T-helper 22 cell (primary cell): ENCODE measurements at places on chromosomes 4 and X.

- DNase-seq = no peak
These were observed 210.8 kb upstream of the RASGEF1B start for GRCh38 chr4:81682492-81682891.

- peak; percentile 17 for DNase-seq
These were observed 311 bp downstream of the RNF113A start for GRCh38 chrX:119871245-119871598.

- no peak for DNase-seq
These were observed 12.9 kb downstream of the DCK start for GRCh38 chr4:71006203-71006907.

GRCh38 chrX:40663078-40663740 lies 15.8 kb upstream of the CXorf38 start:
- DNase-seq = no peak

DNA sequence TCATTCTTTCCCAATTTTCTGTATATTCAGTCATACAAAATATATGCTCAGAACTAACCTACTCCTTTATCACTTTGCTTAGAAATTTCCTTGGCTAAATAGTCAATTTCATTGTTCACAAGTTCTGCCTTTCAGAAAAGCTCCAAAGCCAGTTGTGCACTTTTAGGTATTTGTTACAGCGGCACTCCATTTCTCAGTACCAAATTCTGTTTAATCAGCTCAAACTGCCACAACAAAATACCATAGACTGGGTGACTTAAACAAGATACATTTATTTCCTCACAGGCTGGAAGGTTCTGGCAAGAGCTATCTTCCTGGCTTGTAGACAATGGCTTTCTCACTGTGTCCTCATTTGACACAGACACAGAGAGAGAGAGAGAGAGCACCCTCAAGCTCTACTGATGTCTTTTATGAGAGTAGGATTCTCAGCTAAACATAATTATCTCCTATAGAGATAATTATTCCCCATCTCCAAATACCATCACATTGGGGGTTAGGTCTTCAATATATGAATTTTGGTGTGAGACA lies 188.8 kb upstream of the FSTL5 start:
- DNase-seq = no peak

- no peak for DNase-seq
These were observed 36.4 kb downstream of the DHX15 start for GRCh38 chr4:24547979-24548378.

GRCh38 chrX:48002319-48002718 lies 1.5 kb downstream of the ZNF182 start:
- no peak for DNase-seq

- no peak for DNase-seq
These were observed 163.7 kb downstream of the SMIM20 start for GRCh38 chr4:26077756-26078155.

DNA sequence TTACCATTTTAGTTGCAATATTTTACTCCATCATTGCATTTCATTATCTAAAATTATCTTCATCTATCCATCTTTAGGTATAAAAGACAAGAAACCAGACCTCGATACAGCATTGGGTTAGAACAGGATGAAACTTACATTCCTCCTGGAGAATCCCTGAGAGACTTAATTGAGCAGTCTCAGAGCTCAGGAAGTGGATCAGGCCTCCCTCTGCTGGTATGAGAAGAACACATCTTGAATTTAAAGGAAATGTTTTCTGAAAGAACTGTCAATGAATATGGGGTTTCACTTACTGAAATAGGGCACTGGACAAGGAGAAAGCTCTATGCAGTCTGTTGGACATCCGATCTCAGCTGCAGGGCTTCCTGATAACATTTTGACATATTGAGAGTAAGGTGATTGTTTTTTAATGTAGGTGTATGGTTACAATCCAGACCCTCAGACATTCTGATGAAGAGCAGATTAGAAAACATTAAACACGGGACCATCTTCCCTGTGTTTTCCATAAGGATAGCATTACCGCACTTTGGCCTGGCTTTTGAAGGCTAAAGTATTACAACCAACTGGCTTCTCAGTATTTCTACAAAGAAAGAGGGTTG lies 367.2 kb downstream of the BMPR1B start:
- no peak for DNase-seq

DNA sequence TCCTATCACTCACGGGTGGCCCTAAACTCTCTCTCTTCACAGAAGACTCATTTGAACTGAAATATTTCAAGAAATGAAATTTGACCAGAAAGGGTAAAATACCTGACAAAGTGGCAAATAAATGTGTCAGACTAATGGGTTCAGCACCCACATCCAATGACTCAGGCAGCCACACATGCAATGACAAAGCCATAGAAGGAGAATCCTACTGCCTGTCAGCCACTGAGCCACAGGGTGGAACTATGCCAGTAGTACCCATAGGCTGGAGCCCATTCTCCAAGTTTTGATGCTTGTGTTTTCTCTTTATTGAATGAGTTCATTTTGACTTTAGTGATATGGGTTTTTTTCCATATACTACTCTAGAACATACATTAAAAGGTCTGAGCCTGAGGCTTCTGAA lies 179.0 kb downstream of the BEND2 start:
- no peak for DNase-seq

DNA sequence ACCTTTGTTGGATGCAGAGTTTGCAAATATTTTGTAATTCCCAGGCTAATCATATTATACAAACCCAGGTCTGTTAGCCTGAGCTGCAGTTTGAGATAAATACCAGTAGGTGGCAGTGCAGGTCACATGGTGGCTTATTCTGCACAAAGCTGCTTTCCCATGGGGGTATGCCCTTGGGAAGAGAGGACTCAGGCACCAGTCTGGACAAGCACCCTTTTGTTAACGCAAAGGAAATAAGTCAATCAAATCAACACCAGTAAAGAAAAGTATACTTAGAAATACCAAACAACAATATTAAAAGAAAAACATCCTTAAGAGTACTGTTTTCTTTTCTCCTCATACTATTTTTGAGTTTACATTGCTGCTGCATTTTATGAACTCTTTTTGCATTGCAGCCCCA lies 389.0 kb upstream of the ZFP42 start:
- DNase-seq = no peak

- no peak for DNase-seq
These were observed 253.3 kb upstream of the ETNPPL start for GRCh38 chr4:109016200-109016599.

GRCh38 chrX:154486052-154486395 lies 391 bp downstream of the UBL4A start:
- DNase-seq = peak; percentile 26

GRCh38 chrX:133948895-133949294 lies 36.5 kb downstream of the GPC3 start:
- DNase-seq = no peak

DNA sequence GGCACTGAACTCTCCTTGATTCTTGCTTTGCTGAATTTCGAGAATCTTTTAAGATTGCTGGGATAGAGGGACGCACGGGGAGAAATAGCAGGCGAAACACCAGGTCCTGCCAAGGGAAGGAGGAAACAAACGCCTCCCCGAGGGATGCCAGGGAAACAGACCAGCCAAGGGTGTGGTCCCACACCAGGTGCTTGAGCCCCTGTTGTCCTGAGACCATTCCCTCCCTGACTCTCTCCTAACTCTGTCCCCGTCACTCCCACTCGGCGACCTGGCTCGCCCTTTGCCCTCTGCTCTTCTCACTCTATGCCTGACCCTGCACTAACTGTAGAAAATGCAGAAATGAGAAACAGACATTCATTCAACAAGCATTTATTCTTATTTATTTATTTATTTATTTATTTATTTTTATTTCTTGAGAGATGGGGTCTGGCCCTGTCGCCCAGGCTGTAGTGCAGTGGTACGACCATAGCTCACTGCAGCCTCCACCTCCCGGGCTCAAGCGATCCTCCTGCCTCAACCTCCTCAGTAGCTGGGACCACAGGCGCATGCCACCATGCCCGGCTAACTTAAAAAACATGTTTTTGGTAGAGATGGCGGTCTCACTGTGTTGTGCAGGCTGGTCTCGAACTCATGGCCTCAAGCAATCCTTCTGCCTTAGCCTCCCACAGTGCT lies 16.2 kb downstream of the CTAG1B start:
- DNase-seq = no peak

DNA sequence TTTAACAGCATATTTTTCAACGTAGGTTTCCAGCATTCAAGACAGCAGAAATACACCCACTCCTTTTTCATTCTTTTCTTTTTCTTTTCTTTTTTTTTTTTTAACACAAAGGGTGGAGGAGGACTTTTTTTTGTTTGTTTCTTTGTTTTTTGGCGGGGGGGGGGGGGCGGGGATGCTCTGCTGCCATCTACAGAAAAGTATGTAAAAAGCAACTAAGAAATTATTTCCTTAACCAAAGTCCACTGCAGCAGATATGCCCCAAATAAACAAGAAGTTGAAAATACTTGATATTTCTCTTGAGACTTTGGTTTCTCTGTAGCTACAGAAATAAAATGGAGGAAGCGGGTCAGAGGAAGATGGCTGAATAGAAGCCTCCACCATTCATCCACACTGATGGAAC lies 63.2 kb upstream of the PBDC1 start:
- DNase-seq = no peak

DNA sequence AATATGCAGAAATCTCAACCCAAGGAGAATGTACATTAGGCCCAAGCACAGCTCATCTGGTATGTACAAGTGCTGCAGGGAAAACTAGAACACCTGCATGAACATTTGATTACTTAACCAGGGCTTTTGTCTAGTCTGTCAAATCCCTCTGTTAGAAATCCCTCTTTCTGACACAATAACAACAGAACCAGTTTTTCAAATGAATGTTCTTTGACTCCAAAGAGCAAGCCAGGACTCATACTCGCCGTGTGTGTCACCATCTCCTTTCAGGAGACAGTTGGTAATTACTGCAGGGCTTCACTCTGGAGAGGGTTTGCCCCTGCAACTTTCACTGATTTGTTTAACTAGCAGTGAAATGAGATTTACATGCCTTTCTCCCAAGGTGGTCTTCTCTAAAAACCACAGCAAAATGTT lies 143.0 kb upstream of the FAM241A start:
- no peak for DNase-seq

DNA sequence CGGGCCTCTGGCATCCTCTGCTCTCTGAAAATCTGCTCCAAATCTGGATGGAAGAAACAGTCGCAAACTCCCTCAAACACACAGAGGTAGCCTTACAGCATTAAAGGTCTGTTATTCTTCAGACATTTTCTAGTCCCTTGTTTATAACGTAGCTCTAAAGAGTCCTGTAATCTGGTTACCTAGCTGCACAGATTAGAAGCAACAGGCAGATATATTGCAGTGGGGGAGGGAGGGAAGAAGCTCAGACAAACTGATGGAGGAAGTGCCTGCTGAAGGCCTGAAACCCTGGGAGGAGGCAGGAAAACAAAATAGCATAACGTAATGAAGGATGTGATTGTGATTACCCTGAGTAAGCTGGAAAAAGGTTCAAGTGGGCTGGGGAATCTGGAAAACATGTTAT lies 39.4 kb downstream of the ZCCHC12 start:
- DNase-seq = no peak

DNA sequence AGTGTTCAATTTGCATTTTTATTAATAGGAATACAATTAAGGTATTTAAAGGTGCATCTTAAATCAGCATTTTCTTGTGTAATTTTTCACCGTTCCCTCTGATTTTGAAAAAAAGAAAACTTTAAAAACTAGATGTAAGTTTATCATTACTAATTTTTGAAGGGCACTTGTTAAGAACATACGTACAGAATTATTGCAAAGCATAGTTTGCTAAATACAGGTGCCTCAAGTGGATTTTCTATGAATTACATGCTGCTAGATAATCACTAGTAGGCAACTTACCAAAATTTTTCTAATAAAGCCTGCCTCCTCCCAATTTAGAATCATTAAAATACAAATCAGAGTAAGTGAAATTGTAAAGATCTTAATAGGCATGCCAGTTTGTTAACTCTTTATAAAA lies 8.5 kb downstream of the CNKSR2 start:
- no peak for DNase-seq

GRCh38 chr4:67615119-67615518 lies 56.6 kb downstream of the STAP1 start:
- DNase-seq = no peak

- DNase-seq = no peak
These were observed 472.5 kb upstream of the RPS6KA3 start for GRCh38 chrX:20739038-20739745.

GRCh38 chr4:71732066-71732465 lies 51.8 kb downstream of the GC start:
- no peak for DNase-seq

DNA sequence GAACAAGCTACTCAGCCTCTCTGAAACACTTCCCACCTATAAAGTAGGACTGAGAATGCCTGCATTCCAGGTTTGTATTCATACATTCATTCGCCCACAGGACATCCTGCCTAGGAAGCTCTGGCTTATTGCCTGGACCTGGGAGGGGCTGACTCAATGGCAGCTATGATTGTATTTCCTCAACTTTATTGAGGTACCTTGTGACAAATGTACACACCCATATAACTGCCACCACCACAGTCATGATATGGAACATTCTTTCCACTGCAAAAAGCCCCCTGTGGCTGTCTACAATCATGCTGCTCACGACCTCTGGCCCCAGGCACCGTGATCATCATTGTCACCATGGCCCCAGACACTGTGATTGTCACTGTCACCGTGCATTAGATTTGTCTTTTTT lies 68.3 kb downstream of the ABLIM2 start:
- no peak for DNase-seq

DNA sequence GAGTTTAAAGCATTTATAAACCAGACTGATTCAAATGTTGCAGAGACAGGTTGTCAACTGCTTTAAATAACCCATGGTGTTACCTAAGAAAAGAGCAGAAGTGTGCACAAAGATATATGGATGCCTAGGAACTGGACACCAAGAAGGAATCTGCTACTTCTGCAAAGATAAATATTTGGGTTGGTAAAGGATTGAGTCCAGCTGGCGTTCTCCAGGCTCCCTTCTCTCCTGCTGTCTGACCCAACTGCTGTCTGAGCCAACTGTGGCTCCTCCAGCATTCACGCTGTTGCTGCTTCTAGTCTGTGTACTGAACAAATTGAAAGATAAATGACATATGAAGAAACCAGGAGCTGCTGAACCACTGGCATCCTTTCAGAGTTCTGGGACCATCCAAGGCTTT lies 1167.8 kb upstream of the PRKX start:
- DNase-seq = no peak

DNA sequence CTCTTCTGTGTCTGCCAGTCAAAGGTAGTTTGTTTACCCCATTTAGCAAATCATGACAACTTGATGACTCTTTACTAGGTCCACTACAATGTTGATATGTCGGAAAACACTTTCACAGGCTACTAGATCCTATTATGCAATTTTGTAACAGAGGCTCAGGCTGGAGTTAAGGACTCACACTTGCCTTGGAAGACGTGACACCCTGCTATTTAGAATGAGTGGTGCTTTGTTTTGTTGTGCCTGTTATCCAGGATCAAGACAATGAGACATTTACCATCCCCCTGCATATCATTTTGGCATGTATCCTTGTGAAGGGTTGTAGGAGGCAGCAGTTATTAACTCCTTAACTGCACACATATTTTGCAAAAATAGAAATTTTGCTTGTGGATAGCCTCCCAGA lies 263.7 kb downstream of the IL1RAPL1 start:
- no peak for DNase-seq
